Stimulated activated CD4-positive, alpha-beta T cell treated with anti-CD3 and anti-CD28 coated beads, TNF-alpha, amount 100 ng/mL, for 4 hours (primary cell): ENCODE measurements at places on chromosomes 5 and 9.

DNA sequence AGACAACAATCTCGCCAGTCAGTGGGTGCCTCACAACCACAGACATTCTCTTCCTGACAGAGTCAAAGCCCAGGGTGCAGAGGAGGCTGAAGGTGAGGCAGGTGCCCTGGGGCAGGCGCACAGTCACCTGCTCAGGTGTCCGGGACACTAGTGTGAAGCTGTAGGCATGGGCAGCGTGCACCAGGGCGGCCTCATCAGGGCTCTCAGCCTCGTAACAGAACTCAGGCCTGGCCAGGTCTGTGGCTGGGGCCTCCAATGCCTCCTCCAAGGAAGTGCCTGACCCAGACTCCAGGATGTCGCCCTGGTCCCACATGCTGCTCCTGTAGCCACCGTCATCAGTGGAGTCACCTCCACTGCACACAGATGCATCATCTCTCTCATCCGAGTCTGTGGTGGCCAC lies 198.7 kb downstream of the PTTG1 start:
- no peak for DNase-seq

GRCh38 chr5:40291338-40291737 lies 388.4 kb upstream of the PTGER4 start:
- no peak for DNase-seq

- no peak for DNase-seq
These were observed 44.9 kb downstream of the MACROH2A1 start for GRCh38 chr5:135353952-135354721.

DNA sequence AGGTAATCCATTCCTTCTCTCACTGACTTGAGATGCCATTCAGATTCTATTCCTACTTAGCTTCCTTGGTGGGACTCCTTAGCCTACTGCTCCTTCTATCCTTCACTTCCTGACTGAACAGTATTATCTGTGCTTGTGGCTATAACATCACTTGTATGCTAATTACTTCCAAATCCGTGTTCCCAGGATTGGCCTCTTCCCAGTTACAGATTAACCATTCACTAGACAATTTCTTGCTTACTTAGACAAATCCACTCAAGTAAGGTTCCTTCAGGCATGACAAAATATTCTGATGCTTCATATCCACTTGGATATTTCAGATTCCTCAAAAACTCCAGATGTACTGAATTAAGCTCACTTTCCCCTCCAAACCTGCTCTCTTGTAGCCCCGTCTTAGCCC lies 18.3 kb downstream of the LIFR start:
- DNase-seq: no peak

- no peak for DNase-seq
These were observed 4.1 kb upstream of the LHX6 start for GRCh38 chr9:122232796-122233306.

- no peak for DNase-seq
These were observed 59.0 kb downstream of the NACC2 start for GRCh38 chr9:136036050-136036449.
